ENCODE measurements at places on chromosomes 7 and 10. TPM values are rescaled to one million over a fixed set of nuclear protein-coding genes. Genes with fewer than 3 reads are reported as not detected.

The MUC3A gene
- total RNA-seq = not detected

The HECW1 gene
- total RNA-seq = not detected

The IGFBP1 gene
- not detected for total RNA-seq

The ZNF398 gene
- total RNA-seq = 13.7 TPM

The OGA gene
- 145 TPM for total RNA-seq

The ZNF277 gene
- 27.6 TPM for total RNA-seq

The PTPN20 gene
- total RNA-seq = 0.38 TPM

The ANKRD30A gene
- total RNA-seq = not detected

The SUN3 gene
- not detected for total RNA-seq

The PPP1R17 gene
- not detected for total RNA-seq

The DPYSL4 gene
- 5.4 TPM for total RNA-seq

The TPST1 gene
- total RNA-seq = 0.28 TPM

The POM121C gene
- total RNA-seq = 71.8 TPM

The PLPP4 gene
- total RNA-seq = not detected

The CPA1 gene
- not detected for total RNA-seq

The NPVF gene
- not detected for total RNA-seq

The NOS3 gene
- 27.7 TPM for total RNA-seq

The STOX1 gene
- 0.60 TPM for total RNA-seq

The MRPS17 gene
- total RNA-seq = 11.6 TPM
